ENCODE measurements at places on chromosomes 4 and X.

GRCh38 chrX:24566240-24566639 is 80.9 kb downstream of the PCYT1B start:
- no peak for DNase-seq

- peak; percentile 17 for DNase-seq
Observed at GRCh38 chrX:55907968-55908607, 190.5 kb downstream of the RRAGB start.

GRCh38 chr4:41750626-41751448 is 2.3 kb upstream of the PHOX2B start:
- no peak for DNase-seq

DNA sequence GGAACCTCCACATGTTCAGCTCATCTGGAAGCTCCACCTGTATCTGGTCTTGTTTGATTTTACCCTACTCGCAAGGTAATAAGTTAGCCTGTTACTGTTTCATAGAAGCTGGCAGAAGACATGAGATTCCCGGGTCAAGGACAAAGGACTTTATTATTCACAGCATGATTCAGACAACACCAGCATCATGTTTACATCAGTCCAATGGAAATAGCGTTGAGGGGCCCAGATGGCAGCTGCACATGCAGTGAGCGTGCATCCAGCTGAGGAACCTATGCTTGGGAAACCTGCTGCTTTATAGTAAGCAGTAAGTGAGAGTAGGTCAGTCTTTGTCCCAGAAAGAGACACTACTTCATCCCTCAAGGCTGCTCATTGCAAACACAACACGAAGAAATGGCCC is 19.8 kb downstream of the TSPAN5 start:
- DNase-seq, result no peak

- no peak for DNase-seq
Observed at GRCh38 chrX:153396320-153397195, 4.6 kb downstream of the PNMA6E start.

- DNase-seq, result no peak
Observed at GRCh38 chr4:153620352-153620751, 63.7 kb upstream of the TLR2 start.

DNA sequence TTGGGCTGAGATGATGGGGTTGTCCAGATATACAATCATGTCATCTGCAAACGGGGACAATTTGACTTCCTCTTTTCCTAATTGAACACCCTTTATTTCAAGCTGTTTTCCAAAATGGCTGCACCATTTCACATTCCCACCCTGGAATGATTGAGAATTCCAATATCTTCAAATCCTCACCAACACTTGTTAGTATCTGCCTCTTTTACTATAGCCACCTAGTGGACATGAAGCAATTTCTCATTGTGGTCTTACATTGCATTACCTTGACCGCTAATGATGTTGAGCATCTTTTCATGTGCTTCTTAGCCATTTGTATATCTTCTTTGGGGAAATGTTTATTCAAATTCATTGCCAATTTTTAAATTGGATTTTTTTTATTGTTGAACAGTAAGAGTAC is 364.8 kb downstream of the SMARCA1 start:
- no peak for DNase-seq

GRCh38 chr4:140289486-140289885 is 84.0 kb upstream of the SCOC start:
- no peak for DNase-seq

DNA sequence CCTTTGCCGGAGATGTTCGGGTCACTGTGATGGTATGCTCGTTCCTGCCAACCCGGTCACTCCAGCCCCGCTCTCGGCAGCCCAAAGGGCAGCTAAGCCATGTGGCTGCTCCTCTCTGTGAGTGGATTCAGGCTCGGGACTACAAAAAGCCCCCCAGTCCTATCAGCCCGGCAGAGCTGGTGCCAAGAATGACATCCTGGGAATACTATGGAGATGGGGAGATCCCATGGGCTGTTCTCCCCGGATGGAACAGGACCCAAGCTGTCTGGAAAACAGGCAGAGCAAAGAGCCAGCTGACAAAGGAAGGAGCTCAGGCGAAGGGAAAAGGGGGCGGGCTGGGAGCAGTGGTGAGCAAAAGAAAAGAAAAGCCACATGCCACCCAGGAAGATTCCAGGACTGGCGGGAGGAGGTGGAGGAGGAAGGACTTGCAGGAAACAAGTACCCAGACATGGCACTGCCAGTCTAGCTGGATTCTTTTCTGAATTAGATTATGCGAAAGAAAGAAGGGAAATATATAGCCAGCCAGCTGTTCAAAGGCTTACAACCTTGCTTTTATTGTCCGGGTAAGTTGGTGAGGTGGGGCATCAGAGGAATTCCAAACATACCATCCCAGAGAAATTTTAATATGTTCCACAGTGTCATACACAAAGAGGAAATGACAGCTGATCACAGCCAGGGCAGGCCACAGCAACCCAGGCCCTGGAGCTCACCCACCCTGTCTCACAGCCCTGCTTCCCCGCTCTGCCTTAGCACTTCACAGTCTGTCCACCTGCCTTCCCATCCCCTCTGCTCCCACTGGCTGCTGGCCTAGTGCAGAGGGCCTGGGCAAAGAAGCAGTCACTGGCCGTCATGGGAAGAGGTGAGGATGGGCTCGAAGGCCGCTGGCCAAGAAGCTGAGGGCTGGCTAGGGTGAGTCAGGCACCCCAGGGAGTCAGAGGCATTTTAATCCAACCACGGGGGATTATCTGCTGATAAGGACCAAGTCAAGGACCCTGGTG is 3.4 kb downstream of the NDP start:
- no peak for DNase-seq

DNA sequence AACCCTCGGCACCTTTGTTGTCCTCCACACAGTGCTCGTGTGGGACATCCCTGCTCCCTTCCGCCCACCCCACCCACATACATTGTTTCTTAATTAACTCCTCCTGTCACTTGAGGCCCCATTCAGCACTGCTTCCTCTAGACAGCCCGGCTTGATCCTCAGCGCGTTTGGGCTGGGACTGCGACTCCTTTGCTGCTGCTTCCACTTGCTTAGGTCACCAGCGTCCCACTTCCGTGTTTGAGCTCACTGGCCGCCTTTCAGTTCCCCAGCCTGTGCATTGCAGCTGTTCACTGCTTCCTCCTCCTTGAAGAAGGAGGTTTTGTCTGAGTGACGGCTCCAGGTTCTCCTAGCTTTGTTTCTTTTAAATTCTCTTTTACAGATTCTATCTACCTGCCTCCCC is 16.1 kb downstream of the RNF4 start:
- no peak for DNase-seq

- no peak for DNase-seq
Observed at GRCh38 chrX:115912372-115912897, 258.1 kb upstream of the AGTR2 start.

- DNase-seq, result no peak
Observed at GRCh38 chr4:77669946-77670590, 64.4 kb downstream of the CXCL13 start.

DNA sequence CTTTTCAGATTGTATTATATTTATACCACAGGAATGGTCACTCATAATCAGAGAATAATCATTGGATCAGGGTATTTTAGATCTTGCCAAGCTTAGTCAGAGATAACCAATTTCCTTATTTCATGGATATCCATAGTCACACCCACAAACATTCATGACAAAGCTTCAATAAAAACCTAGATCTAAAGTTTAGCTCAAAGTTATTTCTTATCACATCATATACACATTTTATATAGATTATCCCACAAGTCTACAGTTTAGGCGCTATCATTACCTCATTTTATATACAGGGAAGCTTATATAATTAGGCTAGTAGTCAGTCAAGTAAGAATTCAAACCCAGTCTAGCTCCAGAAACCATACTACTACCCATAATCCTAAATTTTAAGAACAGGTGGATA is 82.3 kb downstream of the SLC10A7 start:
- DNase-seq, result no peak

DNA sequence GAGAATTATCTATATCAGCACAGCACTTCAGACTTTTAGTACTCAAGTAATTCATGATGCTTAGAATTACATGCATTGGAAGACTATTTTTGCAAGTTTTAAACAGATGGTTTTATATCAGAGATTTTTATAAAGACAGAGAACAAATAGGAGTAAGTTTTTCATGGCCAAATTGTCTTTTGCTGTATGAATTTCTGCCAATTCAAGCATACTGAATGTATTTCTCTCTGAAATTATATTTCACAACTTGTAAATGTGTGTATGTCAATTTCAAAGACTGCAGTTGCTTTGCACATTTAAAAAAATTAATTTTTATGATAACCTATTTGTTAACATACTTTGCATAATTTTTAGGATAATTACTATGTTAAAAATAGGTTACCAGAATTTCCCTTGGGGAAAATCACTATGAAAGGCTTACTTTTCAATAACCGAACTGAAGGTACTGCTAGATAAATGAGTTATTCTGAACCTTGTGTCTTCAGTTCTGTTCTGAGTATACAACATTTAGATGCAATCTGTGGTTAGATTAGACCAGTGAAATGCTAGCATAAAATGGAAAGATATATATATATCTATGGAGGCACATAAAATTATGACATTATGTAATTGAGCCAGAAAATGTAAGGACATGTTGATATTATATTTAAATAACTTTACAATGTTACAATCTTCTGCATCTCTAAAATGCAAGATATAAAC is 1344.2 kb upstream of the PABPC4L start:
- DNase-seq, result no peak

DNA sequence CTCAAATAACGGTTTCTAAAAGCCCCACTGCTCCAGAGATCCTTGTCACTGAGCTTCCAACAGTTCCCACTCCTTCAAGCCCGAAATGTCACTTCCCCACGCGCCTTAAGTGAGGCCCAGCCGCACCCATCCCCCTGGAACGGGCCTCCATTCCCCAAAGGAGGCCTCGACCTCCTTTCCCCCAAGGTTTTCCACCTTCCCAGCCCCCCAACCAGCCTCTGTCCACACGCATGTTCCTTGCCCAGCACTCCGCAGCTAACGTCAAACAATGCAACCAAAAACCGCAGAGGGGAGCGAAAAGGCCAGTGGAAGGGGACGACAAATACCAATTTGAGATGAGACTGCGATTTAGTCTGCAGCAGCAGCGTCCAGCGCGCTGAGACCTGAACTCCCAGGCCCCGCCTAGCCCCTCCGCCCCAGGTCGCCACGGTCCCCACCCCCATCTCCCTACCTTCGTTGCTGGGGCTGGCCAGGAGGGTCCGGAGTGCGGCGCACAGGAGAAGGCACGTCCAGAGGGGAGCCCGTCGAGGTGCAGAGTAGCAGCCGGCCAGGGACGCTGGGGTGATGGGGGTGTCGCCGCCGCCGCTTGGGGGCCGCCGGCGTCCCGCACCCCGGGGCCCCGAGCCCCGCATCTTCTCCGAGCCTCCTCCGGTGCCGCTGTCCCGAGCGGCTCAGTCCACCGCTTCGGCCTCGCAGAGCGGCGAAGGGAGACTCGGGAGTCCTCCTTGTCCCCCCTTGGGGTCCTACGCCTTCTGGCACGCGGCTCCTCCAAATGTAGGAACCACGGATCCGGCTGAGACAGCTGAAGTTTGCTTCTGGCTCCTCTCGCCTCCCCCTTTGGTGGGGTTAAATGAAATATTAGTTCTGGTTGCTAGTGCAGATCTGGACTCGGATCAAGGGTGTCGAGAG is 924 bp downstream of the EPHA5 start:
- no peak for DNase-seq

- no peak for DNase-seq
Observed at GRCh38 chr4:84803720-84804119, 162.8 kb downstream of the WDFY3 start.

GRCh38 chr4:24683116-24683515 is 98.8 kb upstream of the DHX15 start:
- no peak for DNase-seq

GRCh38 chrX:133389975-133390374 is 25.3 kb downstream of the GPC4 start:
- DNase-seq, result no peak

GRCh38 chr4:166312166-166312565 is 439.1 kb downstream of the TLL1 start:
- DNase-seq, result no peak

DNA sequence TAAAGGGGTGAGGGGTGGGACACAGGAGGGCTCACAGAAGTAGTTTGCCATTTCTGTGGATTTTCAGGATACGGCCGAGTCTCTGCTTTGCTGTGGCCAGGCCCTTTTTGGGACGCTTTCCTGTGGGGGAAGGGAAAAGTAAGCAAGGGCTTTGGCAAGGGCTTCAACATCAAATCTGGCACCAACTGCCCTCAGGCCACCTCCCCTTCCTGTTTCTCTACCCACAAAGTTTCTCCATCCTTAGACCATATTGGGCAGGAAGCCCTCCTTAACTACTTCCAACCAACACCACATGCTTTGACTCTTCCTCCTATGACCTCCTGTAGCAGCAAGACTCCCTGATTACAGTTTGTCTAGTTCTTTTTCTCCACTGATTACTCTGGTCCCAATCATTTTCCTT is 105.1 kb downstream of the PHF8 start:
- DNase-seq, result no peak

DNA sequence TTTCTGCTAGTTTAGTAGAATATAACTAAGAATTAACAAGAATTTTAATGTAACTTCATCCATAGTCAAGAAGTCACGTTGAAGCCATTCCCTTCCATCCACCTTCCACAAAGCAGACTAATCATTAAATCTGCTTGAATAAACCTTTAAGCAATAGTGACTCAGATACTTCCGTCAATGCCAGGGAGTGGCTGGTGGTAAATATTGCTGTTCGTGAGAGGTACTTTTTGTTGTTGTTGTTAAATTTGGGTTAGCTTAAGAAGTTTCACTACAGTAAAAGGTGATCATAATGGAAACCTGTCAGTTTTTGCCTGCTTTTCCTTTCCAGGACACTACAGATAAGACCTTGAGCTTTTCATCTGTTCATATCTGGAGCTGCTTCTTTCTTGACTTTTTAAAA is 316.3 kb downstream of the TMA16 start:
- no peak for DNase-seq

GRCh38 chrX:49177873-49178480 is 6.3 kb downstream of the PLP2 start:
- peak; percentile 30 for DNase-seq

DNA sequence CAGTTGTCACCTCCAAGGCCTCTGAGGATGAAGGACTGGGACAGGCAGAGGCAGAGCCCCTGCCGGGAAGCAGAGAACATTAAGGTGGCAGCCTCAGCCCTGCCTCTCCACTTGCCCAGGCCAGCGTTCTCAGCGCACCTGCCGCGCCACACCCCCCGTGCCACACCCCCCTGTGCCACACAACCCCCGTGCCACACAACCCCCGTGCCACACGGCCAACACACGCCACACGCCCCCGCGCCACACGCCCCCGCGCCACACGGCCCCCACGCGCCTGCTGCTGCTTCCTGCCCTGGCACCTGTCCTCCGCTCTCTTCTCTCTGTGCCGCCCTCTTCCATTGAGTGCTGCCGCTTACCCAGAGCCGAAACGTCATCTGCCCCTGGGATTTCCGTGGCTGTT is 58.0 kb upstream of the ZFP42 start:
- no peak for DNase-seq

- DNase-seq, result no peak
Observed at GRCh38 chrX:121832446-121832845, 785.0 kb downstream of the GLUD2 start.

GRCh38 chrX:9135901-9136510 is 102.1 kb upstream of the FAM9B start:
- no peak for DNase-seq

GRCh38 chr4:107261241-107261874 is 225.2 kb upstream of the DKK2 start:
- DNase-seq, result no peak

GRCh38 chr4:140291259-140291658 is 82.2 kb upstream of the SCOC start:
- DNase-seq, result no peak

GRCh38 chr4:158292156-158292555 is 81.9 kb downstream of the TMEM144 start:
- DNase-seq, result no peak

All from hematopoietic multipotent progenitor cell treated with erythropoietin and hydrocortisone succinate and interleukin-3 and kit ligand, for 17 days (in vitro differentiated cells).